ENCODE measurements at places on chromosomes 6 and 20.

DNA sequence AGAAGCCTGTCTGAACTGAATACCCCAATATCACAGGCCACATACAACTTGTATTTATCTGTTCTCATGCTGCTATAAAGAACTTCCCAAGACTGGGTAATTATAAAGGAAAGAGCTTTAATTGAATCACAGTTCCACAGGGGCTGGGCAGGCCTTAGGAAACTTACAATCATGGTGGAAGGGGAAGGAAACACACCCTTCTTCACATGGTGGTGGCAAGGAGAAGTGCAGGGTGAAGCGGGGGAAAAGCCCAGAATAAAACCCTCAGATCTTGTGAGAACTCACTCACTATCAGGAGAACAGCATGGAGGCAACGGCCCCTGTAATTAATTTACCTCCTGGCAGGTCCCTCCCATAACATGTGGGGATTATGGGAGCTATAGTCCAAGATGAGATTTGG, 50.3 kb upstream of the FNDC1 start:
- DNase-seq = no peak

GRCh38 chr20:3164763-3165410, 5.2 kb upstream of the FASTKD5 start:
- no peak for DNase-seq

DNA sequence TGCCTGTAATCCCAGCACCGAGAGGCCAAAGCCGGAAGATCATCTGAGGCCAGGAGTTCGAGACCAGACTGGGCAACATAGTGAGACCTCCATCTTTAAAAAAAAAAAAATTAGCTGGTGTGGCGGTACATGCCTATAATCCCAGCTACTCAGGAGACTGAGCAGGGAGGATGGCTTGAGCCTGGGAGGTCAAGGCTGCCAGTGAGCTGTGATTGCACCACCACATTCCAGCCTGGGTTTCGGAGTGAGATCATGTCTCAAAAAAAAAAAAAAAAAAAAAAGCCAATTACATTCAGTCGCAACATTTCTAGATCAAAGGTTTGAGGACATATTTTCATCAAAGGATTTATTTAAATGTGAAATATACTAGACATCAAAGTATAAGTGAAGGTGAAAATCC, 32.0 kb upstream of the EDN1 start:
- DNase-seq = no peak

- no peak for DNase-seq
These were observed 158.9 kb upstream of the RIN2 start for GRCh38 chr20:19599200-19599599.

DNA sequence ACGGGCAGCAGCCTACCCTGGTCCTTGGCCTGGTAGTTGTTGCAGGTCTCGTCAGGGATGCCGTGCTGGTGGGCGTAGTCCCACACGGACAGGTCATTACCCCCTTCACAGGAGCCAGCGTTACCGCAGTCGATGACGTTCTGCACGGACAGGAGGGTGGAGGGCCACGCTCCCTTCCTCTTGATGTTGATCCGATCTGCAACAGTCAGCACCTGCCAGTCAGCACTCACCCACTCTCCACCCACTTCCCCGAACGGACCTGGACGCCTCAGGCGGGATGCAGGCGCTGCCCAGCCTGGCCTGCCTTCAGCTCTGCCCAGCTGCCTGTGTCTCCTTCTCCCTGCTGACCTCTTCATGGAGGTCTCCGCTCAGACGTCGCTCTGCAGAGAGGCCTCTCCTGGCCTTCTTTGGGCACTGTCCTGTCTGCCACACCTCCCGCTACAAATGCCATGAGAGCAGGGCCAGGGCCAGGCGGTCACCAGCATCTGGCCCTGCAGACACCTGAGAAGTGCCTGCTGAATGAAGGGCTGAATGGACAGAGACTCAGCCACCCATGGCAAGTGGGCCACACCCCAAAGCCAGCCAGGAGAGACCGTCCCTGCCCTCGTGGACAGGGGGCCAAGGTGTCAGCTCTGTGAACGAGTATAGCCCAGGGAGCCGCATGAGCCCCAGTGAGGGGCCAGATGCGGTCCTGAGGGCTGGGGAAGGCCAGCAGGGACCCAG, 5.4 kb downstream of the CTSZ start:
- DNase-seq = no peak

DNA sequence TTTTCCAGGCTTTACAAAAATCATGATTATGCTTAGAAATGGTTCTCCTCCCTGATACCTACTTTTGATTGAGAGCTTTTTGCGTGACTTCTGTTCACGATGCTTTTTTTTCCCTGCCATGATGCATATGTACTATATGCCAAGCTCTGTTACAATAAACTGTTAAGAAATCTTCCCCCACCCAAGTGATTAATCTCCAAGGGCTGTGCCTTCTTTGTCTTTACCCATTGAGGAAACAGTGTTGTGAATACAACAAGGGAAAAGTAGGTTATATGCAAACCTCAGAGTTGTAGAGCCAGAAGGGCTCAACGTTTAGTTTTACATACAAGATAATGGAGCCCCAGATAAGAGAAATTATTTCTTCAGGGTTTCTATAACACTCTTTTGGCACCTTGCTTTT, 34.1 kb upstream of the MYLK2 start:
- no peak for DNase-seq

Measured in HS-27A (cell line).